Vein endothelial cell (primary cell): ENCODE measurements at places on chromosomes 7 and 10. TPM values are rescaled to one million over a fixed set of nuclear protein-coding genes. Genes with fewer than 3 reads are reported as not detected.

The FIGNL1 gene
- 28.4 and 53.9 TPM in 2 replicates for total RNA-seq

The OPALIN gene
- total RNA-seq, result not detected in 2 replicates

The HOXA11 gene
- 1.1 and 2.9 TPM in 2 replicates for total RNA-seq

The NXPH1 gene
- not detected in 2 replicates for total RNA-seq

The C7orf57 gene
- total RNA-seq, result not detected in 2 replicates

The CUL2 gene
- 27.8 and 48.1 TPM in 2 replicates for total RNA-seq

The PLAC9 gene
- total RNA-seq, result 2.3 and 2.5 TPM in 2 replicates

The BTBD16 gene
- not detected in 2 replicates for total RNA-seq

The TEX47 gene
- not detected in 2 replicates for total RNA-seq

The ACBD5 gene
- 18.6 and 24.2 TPM in 2 replicates for total RNA-seq

The GOLGA7B gene
- not detected in 2 replicates for total RNA-seq

The KCTD7 gene
- 5.6 and 6.7 TPM in 2 replicates for total RNA-seq

The CDH23 gene
- total RNA-seq, result under 0.01 TPM in 1 of 2 replicates, not detected in the other

The TYW1B gene
- total RNA-seq, result 4.2 and 4.9 TPM in 2 replicates

The ENKUR gene
- 0.19 and 0.33 TPM in 2 replicates for total RNA-seq
